ENCODE measurements at places on chromosomes 1 and 21.

DNA sequence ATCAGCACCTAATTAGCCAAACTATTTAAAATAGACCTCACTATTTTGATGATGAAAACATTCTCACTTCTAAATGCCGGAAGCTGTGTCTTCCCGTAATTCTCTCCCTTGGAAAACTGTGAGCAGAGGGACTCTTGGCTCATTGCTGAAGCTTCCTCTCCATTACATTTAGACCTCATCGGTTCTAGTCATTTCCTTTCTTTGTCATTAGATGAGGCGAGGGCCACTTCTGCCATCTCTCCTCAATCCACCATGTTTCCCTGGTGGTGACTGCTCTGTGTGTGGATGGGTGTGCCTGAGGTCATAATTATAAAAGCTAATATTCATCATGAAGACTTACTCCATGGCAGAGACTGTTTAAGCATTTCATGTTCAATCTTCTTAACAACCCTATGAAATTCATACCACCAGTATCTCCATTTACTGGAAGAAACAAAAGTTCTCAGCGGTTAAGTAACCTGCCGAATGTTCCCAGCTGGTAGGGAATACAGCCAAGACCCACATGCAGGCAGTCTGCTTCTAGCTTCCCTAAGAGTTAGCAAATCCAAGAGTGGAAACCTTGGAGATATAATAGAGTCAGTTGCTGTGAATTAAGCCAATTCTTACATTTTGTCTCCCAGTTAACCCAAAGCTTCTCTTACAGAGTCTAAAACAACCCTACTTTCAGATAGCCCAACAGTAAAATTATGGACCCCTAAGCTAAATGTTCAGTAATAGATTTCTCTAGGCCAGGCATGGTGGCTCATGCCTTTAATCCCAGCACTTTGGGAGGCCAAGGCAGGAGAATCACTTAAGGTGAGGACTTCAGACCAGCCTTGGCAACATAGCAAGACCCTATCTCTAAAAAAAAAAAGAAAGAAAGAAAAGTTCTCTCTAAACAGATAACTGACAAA is 156.2 kb downstream of the ZBTB18 start:
- DNase-seq, result no peak

DNA sequence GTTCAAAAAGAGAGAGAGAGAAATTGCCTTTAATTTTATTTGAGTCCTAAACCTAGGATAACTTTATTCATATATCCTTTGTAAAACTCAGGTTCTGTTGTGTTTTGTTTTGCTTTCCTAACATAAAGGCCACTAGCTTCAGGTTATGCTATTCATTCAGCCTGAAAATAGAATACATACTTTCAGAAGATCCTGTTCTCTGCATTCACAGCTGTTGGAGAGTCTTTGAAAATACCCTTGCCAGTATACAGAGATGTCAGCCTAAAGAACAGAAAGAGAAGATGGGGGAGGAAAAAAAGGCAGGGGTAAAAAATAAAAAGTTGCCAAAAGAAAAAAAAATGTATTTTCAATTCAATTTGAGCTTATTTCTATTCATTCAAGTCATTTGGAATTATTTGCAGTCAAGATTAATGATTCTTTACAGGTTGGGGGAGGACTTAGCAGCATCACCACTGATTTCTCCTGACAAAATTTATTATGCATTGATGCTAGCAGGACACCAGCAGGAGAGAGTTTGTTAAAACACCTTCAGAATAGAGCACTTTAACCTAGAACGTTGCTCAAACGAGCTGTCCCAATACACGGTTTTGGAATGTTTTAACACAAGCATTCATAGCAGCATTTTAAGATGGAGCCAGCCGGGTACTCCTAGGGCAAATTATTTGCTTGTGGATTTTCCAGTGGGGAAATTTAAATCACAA is 318.5 kb downstream of the NTNG1 start:
- no peak for DNase-seq

DNA sequence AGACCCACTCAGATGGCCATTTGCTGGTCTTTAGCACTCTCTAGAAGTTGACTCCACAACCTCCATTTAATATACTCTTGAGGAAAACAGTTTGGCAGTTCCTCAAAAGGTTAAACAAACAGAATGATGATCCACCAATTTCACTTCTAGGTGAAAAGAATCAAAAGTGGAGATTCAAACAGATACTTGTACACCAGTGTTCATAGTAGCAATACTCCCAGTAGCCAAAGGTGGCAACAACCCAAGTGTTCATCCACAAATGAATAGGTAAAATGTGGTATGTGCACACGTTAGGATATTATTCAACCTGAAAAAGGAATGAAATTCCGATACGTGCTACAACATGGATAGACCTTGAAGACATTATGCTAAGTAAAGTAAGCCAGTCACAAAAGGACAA is 6.3 kb downstream of the PRCC start:
- no peak for DNase-seq

DNA sequence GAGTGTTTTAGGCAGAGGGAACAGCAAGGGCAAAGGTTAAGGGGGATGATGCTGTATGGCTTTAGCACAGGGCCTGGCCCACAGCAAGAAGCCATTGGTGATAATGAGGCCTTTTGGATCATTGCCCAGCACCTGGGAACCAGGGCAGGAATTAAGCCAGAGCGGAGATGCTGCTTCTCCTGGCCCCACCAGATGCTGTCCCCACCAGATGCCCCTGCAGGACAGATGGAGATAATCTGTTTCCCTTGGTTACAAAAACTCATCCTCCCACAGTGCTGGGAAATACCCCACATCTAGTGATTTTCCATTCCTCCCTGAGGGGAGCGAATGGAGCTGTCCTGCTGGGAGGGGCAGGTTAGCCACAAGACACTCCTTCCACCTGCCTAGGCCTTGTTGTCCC is 18.8 kb downstream of the OPRD1 start:
- DNase-seq, result no peak

GRCh38 chr1:154219541-154219940 is 1.2 kb upstream of the UBAP2L start:
- peak; percentile 67 for DNase-seq

Data from osteoblast (primary cell).